ENCODE measurements at places on chromosomes 2 and 18. TPM values are rescaled to one million over a fixed set of nuclear protein-coding genes. Genes with fewer than 3 reads are reported as not detected.

DNA sequence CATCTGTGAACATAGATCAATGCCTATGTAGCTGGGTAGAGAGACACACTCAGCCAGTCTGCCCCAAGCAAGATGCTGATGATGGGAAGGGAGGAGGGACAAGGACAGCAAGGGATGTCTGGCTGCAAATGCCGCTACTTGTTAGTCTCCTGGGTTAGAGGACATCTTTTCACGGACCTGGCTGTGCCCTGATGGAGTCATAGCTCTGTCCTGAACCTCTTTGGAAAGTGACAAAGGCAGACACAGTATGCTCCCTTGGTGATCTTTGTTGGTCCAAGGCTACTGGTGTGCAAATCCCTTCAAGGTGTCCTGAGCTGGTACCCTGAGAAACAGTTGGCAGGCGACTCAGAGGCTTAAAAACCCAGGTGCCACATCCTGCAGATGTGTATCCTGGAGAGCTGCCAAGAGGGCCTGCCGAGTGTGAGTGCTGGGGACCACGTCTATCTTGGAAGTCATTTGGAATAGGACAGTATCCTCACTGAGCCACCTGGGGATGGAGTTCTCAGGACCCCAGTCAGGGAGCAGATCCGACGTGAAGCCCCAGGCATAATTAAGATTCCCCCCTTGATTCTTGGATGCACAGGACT lies 10.8 kb downstream of the FOSL2 start:
- H3K27ac ChIP-seq = no peak overlapping the region
- H3K36me3 ChIP-seq = peaks cover 45% of the 10 kb centered on the region
- no peaks in the 10 kb centered on the region for H3K27me3 ChIP-seq
- no peak for DNase-seq

MC4R gene
- total RNA-seq = not detected

GRCh38 chr2:74569686-74570085 lies 15.2 kb downstream of the DOK1 start:
- no peaks in the 10 kb centered on the region for H3K27me3 ChIP-seq
- peaks cover 37% of the 10 kb centered on the region for H3K4me1 ChIP-seq
- H3K4me3 ChIP-seq = no peak overlapping the region
- H3K27ac ChIP-seq = no peak overlapping the region

DNA sequence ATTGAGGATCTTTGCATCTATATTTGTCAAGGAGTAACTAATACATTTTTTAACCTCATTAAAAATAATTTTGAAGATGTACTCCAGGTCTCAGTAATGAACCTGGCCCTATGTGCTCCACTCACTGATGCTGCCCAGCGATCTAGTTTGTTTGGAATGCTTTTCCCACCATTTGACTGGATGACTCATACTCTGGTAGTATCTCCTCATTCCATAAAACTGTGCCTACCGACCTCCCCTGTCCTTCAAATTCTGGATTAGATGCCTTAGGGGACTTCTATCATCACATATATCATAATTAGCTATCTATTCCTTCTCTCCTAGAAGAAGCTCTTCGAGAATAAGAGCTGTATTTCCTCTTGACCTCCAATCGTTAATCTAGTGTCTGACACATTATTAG lies 83.8 kb downstream of the FAM117B start:
- no peaks in the 10 kb centered on the region for H3K4me1 ChIP-seq
- H3K27me3 ChIP-seq = no peaks in the 10 kb centered on the region
- peak; percentile 44 for DNase-seq
- no peaks in the 10 kb centered on the region for H3K36me3 ChIP-seq
- H3K4me3 ChIP-seq = no peak overlapping the region

- no peaks in the 10 kb centered on the region for H3K4me1 ChIP-seq
- no peak for DNase-seq
- peaks cover 43% of the 10 kb centered on the region for H3K27me3 ChIP-seq
- H3K4me3 ChIP-seq = no peak overlapping the region
- H3K36me3 ChIP-seq = no peaks in the 10 kb centered on the region
- no peak overlapping the region for H3K27ac ChIP-seq
These were observed 61.7 kb downstream of the GNAL start for GRCh38 chr18:11750581-11751310.

GRCh38 chr2:238042090-238042489 lies 18.7 kb upstream of the SCLY start:
- H3K27me3 ChIP-seq = no peaks in the 10 kb centered on the region
- no peak for DNase-seq
- no peak overlapping the region for H3K4me3 ChIP-seq
- H3K36me3 ChIP-seq = peaks cover 12% of the 10 kb centered on the region
- H3K4me1 ChIP-seq = no peaks in the 10 kb centered on the region

DNA sequence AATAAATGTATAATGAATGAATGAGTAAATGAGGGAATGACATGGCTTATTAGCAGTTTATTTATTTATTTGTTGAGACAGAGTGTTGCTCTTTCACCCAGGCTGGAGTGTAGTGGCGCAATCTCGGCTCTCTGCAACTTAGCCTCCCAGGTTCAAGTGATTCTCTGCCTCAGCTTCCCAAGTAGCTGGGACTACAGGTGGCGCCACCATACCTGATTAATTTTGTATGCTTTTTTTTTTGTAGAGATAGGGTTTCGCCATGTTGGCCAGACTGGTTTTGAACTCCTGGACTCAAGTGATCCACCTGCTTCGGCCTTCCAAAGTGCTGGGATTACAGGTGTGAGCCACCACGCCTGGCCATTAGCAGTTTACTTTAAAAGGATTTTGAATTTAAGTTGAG lies 100.3 kb upstream of the CAVIN2 start:
- no peak for DNase-seq
- H3K4me1 ChIP-seq = peaks cover 3% of the 10 kb centered on the region
- no peak overlapping the region for H3K4me3 ChIP-seq
- no peaks in the 10 kb centered on the region for H3K36me3 ChIP-seq
- H3K27me3 ChIP-seq = no peaks in the 10 kb centered on the region
- no peak overlapping the region for H3K27ac ChIP-seq
